A549 treated with RU486 at 1 μM for 4 hours (cell line): ENCODE measurements at places on chromosomes 5 and 9. TPM values are rescaled to one million over a fixed set of nuclear protein-coding genes. Genes with fewer than 3 reads are reported as not detected.

The ZNF484 gene
- total RNA-seq = 1.4 to 3.3 TPM (median 2.0 TPM) in 5 replicates

The PTPRD gene
- total RNA-seq = 0.11 to 0.49 TPM (median 0.35 TPM) in 5 replicates

The DOK3 gene
- 3.0 to 5.6 TPM (median 4.3 TPM) in 5 replicates for total RNA-seq

The VCAN gene
- total RNA-seq = 11.6 to 17.3 TPM (median 14.9 TPM) in 5 replicates

The SEMA6A gene
- total RNA-seq = 0.02 to 0.18 TPM (median 0.15 TPM) in 5 replicates

The TEK gene
- total RNA-seq = 0.03 to 0.12 TPM (median 0.06 TPM) in 5 replicates

The PCDHB1 gene
- total RNA-seq = not detected in 5 replicates

The CBY3 gene
- total RNA-seq = not detected in 5 replicates

The SLCO6A1 gene
- not detected in 5 replicates for total RNA-seq

The SLC45A2 gene
- total RNA-seq = not detected in 5 replicates

The AQP7 gene
- total RNA-seq = 0.35 to 0.74 TPM (median 0.53 TPM) in 5 replicates

The PFN3 gene
- total RNA-seq = not detected in 5 replicates

The SHROOM1 gene
- 6.0 to 11.4 TPM (median 9.4 TPM) in 5 replicates for total RNA-seq

The MGAT1 gene
- 73.0 to 92.1 TPM (median 86.3 TPM) in 5 replicates for total RNA-seq

The TMEM250 gene
- total RNA-seq = 32.6 to 51.5 TPM (median 44.6 TPM) in 5 replicates

The SPINK7 gene
- not detected in 5 replicates for total RNA-seq

The CCDC192 gene
- total RNA-seq = not detected in 5 replicates

The ALDH1A1 gene
- 4,031 to 6,339 TPM (median 5,381 TPM) in 5 replicates for total RNA-seq
